Sigmoid colon (tissue), 7 donors: ENCODE measurements at places on chromosomes 6 and 20. TPM values are rescaled to one million over a fixed set of nuclear protein-coding genes. Genes with fewer than 3 reads are reported as not detected.
A peak's percentile ranks its signal among the peaks of the same experiment; 100 is the strongest.

- DNase-seq, result no peak
- no peak overlapping the region for H3K4me3 ChIP-seq
- no peaks in the 10 kb centered on the region for H3K27me3 ChIP-seq
- H3K4me1 ChIP-seq, result no peaks in the 10 kb centered on the region
These were observed 24.1 kb upstream of the SALL4 start for GRCh38 chr20:51826372-51826771.

GRCh38 chr6:26032340-26033084, 54.7 kb upstream of the HFE start:
- H3K27ac ChIP-seq, result peak overlapping the region; percentile 90
- no peaks in the 10 kb centered on the region for H3K36me3 ChIP-seq
- H3K27me3 ChIP-seq, result no peaks in the 10 kb centered on the region
- peak overlapping the region; percentile 57 for H3K4me3 ChIP-seq
- no peak for DNase-seq

GRCh38 chr6:162343198-162343935, 384.2 kb downstream of the PRKN start:
- no peak overlapping the region for H3K4me3 ChIP-seq
- H3K27me3 ChIP-seq, result no peaks in the 10 kb centered on the region
- H3K4me1 ChIP-seq, result no peaks in the 10 kb centered on the region
- H3K27ac ChIP-seq, result no peak overlapping the region
- no peaks in the 10 kb centered on the region for H3K36me3 ChIP-seq

The CNR1 gene
- total RNA-seq, result 25.7 TPM

The BCAS4 gene
- 2.1 TPM for total RNA-seq

The ADAM33 gene
- total RNA-seq, result 73.6 TPM

GRCh38 chr6:133512410-133513016, 271.4 kb downstream of the EYA4 start:
- no peaks in the 10 kb centered on the region for H3K27me3 ChIP-seq
- DNase-seq, result no peak
- no peak overlapping the region for H3K4me3 ChIP-seq

- H3K36me3 ChIP-seq, result no peaks in the 10 kb centered on the region
- H3K27ac ChIP-seq, result no peak overlapping the region
- H3K4me1 ChIP-seq, result no peaks in the 10 kb centered on the region
- no peak for DNase-seq
- H3K27me3 ChIP-seq, result no peaks in the 10 kb centered on the region
These were observed 108.6 kb downstream of the OPN5 start for GRCh38 chr6:47890326-47890875.

DNA sequence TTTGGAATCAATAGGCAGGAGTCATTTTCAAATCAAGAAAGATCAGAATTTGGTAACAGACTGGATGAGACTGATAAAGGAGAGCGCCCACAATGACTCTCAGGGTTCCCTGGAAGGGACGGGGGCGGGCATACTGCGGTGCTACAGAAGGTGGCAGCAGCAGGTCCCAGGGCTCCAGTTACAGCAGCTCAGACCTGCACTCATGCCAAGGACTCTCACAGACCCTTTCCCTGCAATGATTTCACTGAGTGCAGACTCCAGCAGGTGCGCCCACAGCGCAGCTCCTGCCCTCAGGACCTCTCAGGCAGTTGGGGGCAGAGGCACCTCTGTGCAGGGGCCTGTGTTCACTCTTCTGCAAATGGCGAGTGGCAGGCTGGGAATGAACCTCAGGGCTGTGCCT, 359.8 kb downstream of the ZFAND3 start:
- H3K4me3 ChIP-seq, result no peak overlapping the region
- no peaks in the 10 kb centered on the region for H3K4me1 ChIP-seq
- no peaks in the 10 kb centered on the region for H3K27me3 ChIP-seq
- H3K27ac ChIP-seq, result no peak overlapping the region
- no peaks in the 10 kb centered on the region for H3K36me3 ChIP-seq

DNA sequence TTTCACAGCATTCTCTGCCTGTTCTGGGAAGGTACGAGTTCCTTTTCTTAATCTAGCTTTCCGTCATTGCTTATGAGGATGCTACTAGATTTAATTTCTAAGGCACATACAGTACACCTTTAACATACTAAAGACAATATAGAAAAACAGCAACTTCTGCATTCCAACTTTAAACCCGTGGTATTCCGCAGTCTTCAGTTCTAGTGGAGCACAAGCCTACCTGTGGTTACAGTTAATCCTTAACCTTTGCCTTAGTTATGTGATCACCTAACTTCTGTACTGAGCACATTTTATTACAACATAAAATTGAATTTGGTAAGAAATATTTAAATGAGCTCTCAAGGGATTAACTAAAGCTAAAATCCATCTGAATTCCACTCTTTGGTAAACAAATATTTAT, 289.5 kb downstream of the BTBD9 start:
- H3K4me3 ChIP-seq, result no peak overlapping the region
- H3K4me1 ChIP-seq, result peaks cover 9% of the 10 kb centered on the region
- no peaks in the 10 kb centered on the region for H3K36me3 ChIP-seq
- H3K27me3 ChIP-seq, result no peaks in the 10 kb centered on the region
- DNase-seq, result no peak

DNA sequence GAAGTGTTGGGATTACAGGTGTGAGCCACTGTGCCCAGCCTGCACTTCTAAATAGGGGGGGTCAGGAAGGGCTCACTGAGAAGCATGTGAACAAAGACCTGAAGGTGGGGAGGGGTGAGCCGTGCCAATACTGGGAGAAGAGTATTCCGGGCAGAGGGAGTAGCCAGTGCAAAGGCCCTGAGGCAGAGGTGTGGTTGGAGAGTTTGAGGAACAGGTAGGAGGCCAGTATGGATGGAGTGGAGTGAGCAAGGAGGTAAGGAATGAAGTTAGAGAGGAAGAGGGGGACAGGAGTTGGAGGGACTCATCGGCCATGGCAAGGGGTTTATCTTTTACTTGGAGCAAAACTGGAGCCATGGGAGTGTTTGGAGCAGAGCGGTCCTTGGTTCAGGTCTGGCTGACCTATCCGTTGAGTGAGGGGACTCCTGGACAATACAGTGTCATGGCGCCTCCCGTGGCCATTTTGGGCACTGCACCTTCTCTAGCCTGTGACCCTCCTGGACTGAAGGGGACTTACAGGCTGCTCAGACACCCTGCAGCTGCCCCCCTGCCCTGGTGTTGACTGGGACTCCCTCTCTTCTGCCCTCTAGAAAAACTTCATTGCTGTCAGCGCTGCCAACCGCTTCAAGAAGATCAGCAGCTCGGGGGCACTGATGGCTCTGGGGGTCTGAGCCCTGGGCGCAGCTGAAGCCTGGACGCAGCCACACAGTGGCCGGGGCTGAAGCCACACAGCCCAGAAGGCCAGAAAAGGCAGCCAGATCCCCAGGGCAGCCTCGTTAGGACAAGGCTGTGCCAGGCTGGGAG, 12.1 kb downstream of the FOXS1 start:
- no peaks in the 10 kb centered on the region for H3K36me3 ChIP-seq
- no peak for DNase-seq
- H3K4me1 ChIP-seq, result no peaks in the 10 kb centered on the region
- H3K27ac ChIP-seq, result no peak overlapping the region
- H3K4me3 ChIP-seq, result no peak overlapping the region
- H3K27me3 ChIP-seq, result no peaks in the 10 kb centered on the region

GRCh38 chr20:49935746-49936152, 448 bp upstream of the RNF114 start:
- H3K4me1 ChIP-seq, result peaks cover 21% of the 10 kb centered on the region
- peak overlapping the region; percentile 91 for H3K4me3 ChIP-seq
- H3K27me3 ChIP-seq, result no peaks in the 10 kb centered on the region
- DNase-seq, result no peak

The SMIM26 gene
- 201 TPM for total RNA-seq

DNA sequence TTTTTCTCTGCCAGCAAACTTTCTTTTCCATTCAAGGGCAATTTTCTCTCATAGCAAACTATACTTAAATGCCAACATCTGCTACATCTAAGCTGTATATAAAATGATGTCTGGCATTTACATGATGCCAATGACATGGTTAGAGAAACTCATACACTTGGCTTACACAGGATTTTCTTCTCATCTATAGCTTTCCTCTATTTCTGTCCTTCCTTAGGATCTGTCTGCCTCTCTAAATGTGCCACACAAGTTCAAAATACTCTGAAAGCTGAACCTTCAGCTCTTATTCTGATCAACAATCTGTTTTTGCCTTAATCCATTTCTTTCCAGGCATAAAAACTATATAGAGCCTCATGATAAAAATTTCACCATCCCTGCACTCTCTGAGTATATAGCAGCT, 290.9 kb upstream of the RNF217 start:
- H3K27me3 ChIP-seq, result no peaks in the 10 kb centered on the region
- no peak for DNase-seq
- H3K4me3 ChIP-seq, result no peak overlapping the region
- H3K27ac ChIP-seq, result no peak overlapping the region
- H3K36me3 ChIP-seq, result no peaks in the 10 kb centered on the region

The PRRT1 gene
- 1.8 TPM for total RNA-seq

DNA sequence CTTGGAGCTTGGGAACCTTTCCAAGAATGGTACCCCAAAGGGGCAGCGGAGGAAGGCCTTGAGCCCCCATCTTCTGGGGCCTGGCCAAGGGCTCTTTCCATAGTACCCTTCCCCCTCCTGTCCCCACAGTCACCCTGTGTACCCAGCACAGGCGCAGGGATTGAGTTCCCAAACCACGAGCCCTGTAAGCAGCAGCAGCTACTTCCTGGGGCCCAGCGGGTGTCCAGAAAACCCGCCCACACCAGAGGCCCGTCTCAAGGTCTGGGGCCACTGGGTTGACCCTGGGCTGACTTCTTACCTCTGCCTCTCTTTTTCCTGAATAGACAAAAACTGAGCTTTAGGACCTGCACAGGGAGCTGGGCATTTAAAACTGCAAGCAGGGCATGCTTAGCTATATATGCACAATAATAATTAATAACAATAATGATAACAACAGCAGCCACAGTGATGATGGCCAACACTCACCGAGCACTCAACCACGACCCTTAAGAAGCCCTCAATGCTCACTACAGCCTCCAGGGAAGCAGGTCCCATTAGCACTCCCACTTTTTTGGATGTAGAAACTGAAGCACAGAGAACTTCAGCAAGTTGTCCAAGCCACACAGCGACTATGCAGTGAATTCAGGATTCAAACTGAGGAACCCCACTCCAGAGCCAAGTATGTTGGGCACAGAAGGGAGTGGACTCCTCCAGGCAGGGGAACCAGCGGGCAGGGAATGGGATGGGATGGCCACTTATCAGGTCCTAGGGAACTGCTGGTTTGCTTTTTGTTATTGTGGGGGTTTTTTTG, 14.5 kb downstream of the NOL4L start:
- DNase-seq, result no peak
- no peak overlapping the region for H3K27ac ChIP-seq
- H3K36me3 ChIP-seq, result no peaks in the 10 kb centered on the region
- H3K27me3 ChIP-seq, result no peaks in the 10 kb centered on the region

The PLN gene
- 311 TPM for total RNA-seq

The SAMD10 gene
- 2.8 TPM for total RNA-seq

GRCh38 chr20:38769376-38770295, 21.4 kb downstream of the ACTR5 start:
- H3K4me1 ChIP-seq, result no peaks in the 10 kb centered on the region
- H3K4me3 ChIP-seq, result no peak overlapping the region
- H3K27ac ChIP-seq, result no peak overlapping the region
- no peak for DNase-seq
- H3K36me3 ChIP-seq, result peaks cover 100% of the 10 kb centered on the region
- no peaks in the 10 kb centered on the region for H3K27me3 ChIP-seq

DNA sequence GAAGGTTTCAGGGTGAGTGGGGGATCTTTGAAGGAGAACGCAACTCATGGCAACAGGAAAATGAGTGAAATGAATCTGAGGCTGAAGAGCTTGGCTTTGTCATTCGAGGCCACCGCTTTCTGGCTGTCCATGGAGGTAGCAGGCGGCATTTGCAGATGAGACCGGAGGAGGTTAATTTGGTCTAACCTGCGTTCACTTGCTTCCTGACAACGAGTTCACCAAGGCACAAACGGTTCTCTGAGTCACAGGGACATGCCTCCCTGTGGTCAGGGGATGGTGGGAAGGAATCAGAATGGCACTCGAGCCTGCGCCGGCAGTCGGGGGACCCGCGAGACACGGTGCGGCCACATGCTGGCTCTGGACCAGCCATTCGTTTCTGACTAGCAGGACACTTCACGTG, 75.0 kb downstream of the IRF4 start:
- no peaks in the 10 kb centered on the region for H3K36me3 ChIP-seq
- no peak overlapping the region for H3K27ac ChIP-seq
- no peak overlapping the region for H3K4me3 ChIP-seq
- H3K4me1 ChIP-seq, result no peaks in the 10 kb centered on the region

The CLVS2 gene
- 2.8 TPM for total RNA-seq

DNA sequence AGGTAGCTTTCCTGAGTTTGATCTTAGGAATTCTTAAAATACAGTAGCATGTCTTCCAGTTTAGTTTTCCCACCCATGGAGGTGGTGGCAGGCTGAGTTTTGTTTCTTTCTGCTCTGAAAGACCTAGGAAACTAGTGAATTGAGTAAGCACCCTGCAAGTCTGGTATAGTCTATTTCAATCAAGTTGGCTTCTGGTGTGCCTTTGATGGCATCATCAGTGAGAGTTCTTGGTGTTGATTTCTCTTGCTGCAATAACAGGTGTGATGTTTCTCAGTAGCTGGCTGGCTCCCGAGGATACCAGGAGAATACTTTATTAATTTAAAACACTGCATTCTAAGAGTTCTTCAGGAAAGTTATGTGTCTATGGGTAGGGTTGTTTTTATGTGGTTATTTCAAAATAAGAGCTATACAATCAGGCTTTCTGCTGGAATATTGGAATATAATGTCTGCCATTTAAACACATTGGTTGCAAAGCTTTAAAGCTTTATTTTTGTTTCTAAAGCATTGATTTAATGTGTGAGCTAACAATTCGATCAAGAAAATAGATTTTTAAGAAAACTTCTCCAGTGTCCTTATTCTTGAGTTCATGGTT, 19.0 kb downstream of the VAPB start:
- DNase-seq, result no peak
- no peak overlapping the region for H3K4me3 ChIP-seq
- H3K4me1 ChIP-seq, result peaks cover 54% of the 10 kb centered on the region
- H3K27me3 ChIP-seq, result no peaks in the 10 kb centered on the region
- peak overlapping the region; percentile 29 for H3K27ac ChIP-seq

DNA sequence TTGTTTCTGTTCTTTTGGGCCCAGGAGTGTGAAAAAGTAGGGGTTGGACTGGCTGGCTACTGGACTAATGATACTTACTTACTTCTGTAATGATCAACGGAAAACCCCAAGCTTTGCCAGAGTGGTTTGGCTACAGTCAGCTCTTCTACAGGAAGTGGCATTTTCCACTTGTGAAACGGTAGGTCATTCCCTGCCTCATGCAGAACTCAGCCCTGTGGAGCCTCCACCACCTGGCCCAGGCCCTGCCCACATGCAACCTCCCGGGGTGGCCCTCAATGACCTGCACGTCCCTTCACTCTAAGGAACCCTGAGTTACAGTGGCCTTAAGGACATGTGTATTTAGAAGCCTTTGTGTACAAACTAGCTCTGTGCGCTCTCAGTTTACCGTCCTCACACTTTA, 140.4 kb downstream of the DTNBP1 start:
- peak; percentile 62 for DNase-seq
- H3K4me1 ChIP-seq, result peaks cover 8% of the 10 kb centered on the region
- H3K27ac ChIP-seq, result no peak overlapping the region

The TGM2 gene
- total RNA-seq, result 14.8 TPM

The SLC26A8 gene
- total RNA-seq, result not detected

The DYNLT2 gene
- 2.0 TPM for total RNA-seq

- H3K27me3 ChIP-seq, result no peaks in the 10 kb centered on the region
- H3K36me3 ChIP-seq, result peaks cover 10% of the 10 kb centered on the region
- H3K27ac ChIP-seq, result no peak overlapping the region
- no peaks in the 10 kb centered on the region for H3K4me1 ChIP-seq
- no peak overlapping the region for H3K4me3 ChIP-seq
These were observed 15.2 kb downstream of the NPEPL1 start for GRCh38 chr20:58707770-58708169.

- no peak overlapping the region for H3K4me3 ChIP-seq
- H3K36me3 ChIP-seq, result no peaks in the 10 kb centered on the region
- no peak for DNase-seq
These were observed 13.0 kb downstream of the SERPINB6 start for GRCh38 chr6:2958331-2958711.

The KCNS1 gene
- total RNA-seq, result not detected
